ENCODE measurements at places on chromosomes 5 and 9.

- DNase-seq: no peak
These were observed 110.3 kb upstream of the SLIT3 start for GRCh38 chr5:169410996-169411783.

- DNase-seq: peak; percentile 25
These were observed 57.6 kb upstream of the RANBP3L start for GRCh38 chr5:36359267-36359666.

DNA sequence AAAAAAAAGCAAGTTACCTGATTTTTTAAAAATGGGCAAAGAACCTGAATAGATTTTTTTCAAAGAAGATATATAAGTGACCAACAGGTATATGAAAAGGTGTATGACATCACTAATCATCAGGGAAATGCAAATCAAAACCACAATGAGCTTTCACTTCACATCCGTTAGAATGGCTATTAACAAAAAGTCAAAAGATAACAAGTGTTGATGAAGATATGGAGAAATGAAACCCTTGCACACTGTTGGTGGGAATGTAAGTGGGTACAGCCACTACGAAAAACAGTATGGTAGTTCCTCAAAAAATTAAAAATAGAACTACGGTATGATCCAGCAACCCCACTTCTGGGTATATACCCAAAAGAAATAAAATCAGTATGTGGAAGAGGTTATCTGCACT is 134.8 kb downstream of the UGCG start:
- no peak for DNase-seq

- peak; percentile 3 for DNase-seq
These were observed 204.8 kb upstream of the HAPLN1 start for GRCh38 chr5:83925321-83925954.

DNA sequence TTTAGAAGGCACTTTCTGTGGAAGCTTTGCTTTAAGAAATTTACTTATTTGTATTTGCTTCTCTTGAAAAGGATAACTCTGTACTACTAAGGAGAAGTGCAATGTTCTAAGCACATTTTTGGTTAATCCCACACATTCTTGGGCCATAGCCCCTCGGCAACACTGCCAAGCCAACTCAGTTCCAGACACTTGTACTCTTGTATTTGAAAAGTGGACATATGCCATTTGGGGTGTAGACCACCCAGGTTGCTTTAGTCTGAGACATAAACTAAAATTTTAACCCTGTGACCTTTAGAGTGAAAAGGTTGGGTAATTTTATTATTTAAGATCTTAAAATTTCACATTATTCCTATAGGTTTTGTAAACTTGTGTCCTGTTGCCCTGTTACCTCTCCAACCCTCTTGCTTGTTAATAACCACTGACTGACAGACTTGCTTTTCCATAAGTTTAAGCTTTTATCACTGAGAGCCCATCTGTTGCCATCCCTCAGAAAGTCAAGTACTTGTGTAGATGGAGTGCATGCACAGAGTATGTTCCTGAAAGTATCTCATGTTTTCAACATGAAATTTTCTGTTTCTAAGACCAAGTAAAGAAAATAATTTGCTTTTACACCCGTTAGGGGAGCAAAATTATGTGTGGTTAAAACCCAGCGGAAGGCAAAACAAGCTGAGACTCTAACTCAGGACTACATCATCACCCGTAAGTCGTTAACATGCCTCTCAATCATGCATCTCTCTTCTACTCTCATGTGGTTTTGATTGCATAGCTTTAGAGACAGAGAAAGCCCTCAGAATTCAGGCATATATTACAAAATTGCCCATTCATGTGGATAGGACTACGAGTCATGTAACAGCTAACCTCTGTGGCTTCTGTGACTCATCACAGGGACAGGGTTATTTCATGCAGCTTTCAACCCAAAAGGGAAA is 117.3 kb downstream of the GDNF start:
- DNase-seq: peak; percentile 60

DNA sequence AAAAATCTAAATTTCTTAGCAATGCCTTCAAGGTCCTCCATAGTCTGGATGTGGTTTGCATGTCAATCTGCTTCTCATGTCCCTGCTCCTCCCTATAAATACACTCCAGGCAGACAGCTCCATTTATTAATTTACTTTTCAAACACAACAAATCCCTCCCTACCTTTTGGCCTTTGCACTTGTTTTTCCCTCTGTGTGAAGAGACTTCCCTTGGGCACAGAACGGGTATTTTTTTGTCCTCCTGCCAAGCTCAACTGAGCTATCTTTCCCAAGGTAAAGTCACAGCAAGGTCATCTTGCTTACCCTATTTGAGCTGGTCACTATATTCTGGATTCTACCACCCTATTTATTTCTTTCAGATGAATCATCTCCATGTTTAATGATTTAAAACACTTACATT is 159.6 kb upstream of the ANKH start:
- no peak for DNase-seq

DNA sequence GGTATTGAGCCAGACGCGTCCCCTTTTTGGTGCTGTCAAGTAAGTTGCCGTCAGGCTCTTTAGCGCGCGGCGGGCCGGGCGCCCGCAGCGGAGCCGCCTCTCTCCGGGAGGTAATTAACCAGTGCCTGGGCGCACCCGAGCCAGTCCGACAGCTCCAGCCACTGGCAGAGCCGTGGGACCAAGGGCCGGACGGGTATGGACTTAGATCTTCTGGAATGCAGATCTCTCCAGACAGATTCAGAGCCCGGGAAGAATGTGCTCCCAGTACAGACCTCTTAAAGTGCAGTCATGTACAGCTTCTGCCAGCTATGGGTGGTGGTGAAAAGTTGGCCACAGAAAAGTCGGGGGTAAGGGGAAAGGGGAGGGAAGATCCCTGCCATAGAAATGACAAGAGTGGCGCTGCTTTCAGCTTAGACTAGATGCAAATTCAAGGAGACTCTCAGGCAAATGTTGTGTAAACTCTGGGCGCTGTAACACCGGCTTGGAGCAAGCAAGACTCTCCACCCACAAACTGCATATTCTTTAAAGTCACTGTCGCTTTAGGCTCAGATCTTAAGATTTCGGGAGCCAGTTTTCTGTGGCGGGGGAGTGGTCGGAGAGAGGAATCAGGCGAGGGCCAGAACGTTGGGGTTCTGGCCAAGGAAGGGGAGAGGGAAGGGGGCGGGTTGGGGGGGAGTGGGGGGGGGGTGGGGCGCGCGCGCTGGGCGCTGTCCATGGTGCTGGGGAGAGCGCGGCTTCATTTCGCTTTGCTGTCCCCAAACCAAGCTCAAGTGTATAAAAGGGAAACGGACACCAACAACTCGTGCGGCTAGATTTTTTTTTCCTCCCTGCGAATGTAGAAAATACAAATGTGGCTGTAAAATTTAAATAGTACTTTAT is 29.2 kb downstream of the NR2F1 start:
- DNase-seq: peak; percentile 96
